ENCODE measurements at places on chromosomes 5 and 9.

- DNase-seq = no peak
Observed at GRCh38 chr9:127184641-127185040, 62.2 kb upstream of the ANGPTL2 start.

DNA sequence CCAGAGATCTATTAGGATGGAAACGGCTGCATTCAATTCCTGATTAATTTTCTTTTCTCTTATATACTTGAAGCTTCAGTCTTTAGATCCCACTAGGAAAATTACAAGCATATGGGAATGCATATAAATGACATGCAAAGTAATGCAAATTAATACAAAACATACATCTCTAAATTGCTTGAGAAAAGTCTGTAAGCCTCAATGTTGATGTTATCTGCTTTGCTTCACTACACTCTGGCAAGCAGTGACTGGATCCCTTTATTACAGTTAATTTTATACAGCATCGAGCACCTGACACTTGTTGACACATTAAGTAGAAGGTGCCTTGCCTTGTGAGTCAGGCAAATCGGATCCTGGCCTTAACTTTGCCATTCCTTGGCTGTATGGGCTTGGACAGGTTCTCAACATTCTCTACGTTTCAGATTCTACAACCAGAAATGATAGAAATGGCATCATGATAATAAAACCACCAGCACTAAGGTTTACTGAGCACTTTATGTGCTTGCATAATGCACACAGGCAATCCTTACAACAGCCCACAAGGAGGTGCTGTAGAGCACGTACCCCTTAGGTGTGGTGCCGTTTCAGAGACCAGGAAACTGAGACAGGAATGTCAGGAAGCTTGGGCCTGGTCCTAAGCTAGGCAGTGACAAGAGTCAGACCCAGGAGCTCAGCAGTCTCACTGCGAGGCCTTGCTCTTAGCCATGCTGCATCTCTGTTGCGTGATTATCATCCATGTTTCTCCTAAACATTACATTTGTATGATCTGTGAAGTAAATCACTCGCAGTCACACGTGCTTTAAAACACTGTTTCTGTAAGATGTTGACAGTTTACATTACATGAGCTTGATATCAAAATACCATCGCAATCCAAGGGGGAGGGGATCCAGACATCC is 2.7 kb downstream of the GCNT4 start:
- DNase-seq = peak; percentile 63

GRCh38 chr9:135053133-135053532 is 34.3 kb upstream of the OLFM1 start:
- no peak for DNase-seq

GRCh38 chr9:134390537-134390936 is 64.3 kb downstream of the RXRA start:
- no peak for DNase-seq
